ENCODE measurements at places on chromosomes 16 and 17.

DNA sequence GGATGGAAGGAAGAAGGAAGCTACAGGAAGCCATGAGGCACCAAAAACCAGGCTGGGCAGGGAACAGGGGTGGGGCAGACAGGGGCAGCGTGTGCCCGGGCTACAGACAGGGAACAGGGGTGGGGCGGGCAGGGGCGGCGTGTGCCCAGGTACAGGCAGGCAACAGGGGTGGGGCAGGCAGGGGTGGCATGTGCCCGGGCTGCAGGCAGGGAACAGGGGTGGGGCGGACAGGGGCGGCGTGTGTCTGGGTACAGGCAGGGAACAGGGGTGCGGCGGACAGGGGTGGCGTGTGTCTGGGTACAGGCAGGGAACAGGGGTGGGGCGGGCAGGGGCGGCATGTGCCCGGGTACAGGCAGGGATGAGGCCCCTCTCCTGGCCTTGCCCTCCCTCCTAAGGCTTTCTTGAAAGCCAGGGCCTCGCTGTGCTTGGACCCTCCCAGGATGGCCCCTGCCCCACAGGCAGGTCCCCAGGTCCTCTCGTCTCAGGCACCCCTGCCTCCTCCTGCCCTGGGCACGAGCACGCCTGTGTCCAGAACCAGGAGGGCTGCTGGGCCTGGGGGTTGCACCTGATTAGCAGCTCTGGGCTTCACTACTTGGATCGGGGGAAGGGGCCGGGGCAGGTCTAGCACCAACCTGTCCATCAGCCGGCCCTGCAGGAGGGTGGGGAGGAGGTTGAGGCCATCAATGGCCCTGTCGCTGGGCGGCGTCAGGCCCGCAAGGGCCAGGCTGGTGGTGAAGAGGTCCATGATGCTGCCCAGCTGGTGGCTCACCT, 14.5 kb upstream of the APRT start:
- no peak for DNase-seq

- no peak for DNase-seq
These were observed 86.0 kb upstream of the BCAR1 start for GRCh38 chr16:75337430-75337829.

DNA sequence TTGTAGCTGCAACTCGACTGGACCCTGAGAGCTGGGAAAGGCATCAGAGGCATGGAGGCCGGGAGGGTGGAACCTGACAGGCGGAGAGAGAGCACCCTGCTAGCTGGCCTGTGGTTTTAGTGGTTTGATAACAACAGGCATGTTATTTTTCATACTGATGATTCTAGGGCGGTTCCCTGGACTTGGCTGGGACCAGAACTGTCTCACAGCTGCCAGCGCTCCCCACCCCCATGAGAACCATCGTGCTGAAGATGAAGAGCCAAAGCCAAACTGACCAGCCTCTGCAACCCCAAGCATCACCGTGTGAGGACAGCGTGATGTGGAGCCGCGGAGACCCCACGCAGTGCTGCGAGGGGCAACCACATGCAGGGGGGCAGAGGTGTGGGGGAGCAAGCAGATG, 28.5 kb downstream of the MXRA7 start:
- DNase-seq, result no peak

GRCh38 chr16:57446531-57447185, 527 bp downstream of the CIAPIN1 start:
- no peak for DNase-seq

DNA sequence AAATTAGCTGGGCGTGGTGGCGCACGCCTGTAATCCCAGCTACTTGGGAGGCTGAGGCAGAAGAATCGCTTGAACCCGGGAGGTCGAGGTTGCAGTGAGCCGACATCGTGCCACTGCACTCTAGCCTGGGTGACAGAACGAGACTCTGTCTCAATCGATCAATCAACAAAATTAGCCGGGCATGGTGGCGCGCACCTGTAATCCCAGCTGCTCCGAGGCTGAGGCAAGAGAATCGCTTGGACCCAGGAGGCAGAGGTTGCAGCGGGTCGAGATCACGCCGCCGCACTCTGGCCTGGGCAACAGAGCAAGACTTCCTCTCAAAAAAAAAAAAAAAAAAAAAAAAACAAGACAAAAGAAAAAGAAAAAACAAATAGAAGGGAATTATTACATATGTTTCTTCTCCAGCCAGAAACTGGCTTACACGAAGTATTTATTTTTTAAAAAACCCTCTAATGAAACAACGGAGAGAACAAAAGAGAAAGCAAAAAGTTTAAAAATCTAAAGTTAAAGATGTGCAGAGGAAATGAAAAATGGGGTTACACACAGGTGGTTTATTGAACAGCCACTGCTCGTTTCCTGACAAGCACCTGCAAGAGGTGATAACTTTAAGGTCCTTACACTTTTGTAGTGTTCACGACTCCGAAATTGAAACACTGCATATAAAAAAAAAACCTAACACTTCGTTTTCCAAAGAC, 1.4 kb downstream of the SYNRG start:
- no peak for DNase-seq

DNA sequence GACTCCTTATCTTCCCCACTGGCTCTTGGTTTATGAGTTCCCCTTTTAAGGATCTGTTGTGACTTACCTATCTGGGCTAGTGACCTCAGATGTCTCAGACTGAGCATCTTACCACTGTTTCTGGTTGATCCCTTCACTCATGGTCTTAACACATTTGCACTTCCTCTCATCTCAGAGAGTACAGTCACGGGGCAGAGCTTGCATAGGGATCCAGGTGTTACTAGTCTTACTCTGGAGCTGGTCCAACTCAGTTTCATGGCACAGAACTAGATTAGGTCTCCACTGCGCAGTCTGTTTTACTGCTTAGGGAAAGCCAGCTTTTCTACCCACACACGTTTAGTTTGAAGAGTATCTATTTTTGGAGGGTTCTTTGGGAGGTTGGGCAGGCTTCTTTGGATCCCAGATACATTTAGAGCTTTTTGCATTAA, 10.2 kb downstream of the GABARAPL2 start:
- no peak for DNase-seq

- no peak for DNase-seq
These were observed 130.6 kb upstream of the DNAH9 start for GRCh38 chr17:11467639-11468038.

DNA sequence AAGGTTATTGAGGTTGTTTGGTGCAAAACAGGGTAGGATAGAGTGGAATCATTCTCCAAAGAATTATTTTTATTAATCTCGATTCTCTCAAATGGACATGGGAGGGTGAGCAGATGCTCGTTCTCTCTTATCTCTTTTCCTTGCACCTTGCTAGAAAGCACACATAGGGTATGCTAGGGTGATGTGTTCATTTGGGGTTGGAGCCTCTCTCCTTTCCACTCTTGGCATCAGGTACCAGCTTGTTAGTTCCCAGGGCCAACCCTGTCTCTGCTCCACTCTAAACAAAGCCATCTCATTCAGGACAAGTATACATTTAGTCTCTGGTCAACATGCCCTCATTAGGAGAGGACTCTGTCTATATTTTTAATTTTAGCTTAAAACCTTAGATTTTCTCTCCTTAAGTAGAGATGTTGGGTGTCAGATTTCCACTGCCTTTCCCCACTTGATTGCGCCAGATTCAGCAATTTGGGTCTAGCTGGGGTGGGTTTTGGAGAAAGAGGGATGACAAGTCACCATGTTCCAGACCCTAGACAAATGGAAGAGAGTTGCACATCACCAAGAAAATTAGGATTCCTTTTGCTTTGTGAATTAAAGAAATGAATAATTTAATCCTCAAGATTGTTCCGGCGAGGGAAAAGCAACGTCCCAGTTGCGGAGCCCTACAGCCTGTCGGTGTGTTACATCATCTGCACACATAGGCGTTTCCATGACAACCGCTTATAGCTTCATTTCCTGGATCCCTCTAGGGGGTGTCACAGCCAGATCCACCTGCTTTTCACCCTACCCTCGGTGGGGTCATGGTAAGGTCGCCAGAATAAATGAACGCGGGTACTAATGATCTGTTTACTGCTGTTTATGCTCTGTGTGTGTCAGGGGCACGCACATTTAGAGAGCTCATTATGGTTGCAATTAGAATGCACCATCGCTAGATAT, 41.6 kb downstream of the SNX11 start:
- no peak for DNase-seq

DNA sequence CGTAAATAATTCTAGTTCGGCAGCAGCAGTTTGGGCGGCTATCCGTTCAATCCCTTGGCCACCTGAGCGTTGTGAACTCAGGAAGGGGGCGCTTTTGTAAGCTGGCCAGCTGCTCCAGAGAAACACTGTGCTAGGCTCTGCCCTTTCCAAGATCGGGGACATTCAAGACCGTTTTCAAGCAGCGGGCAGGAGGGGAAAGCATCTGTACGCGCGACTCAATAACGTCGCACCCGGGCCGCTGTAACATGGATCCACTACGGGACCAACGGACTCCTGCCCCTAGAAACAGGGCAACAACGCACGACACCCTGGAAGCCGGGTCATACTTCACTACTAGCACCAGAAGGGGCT, 463 bp downstream of the TOP2A start:
- no peak for DNase-seq

- no peak for DNase-seq
These were observed 304.4 kb upstream of the AXIN2 start for GRCh38 chr17:65865715-65866425.

GRCh38 chr16:54106057-54106456, 180.5 kb downstream of the IRX3 start:
- DNase-seq, result no peak

DNA sequence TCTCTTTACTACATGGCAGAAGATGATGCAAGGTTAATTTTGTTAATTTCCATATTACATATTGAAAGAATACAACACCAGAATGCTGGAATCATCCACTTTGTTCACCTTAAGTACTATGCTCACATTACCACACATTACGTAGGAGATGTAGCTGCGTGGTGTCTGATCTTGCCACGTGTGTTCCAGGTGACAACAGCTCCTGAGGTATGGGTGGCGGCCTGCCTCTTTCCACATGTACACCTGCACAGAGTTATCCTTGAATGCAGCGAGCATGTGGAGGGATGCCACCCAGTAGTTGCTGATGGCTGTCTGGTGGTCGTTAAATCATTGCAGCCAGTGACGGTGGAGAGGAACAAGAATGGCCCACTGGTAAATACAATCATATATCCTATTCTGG, 740.5 kb upstream of the EEF2KMT start:
- DNase-seq, result no peak

GRCh38 chr16:396605-397004, 394 bp upstream of the NME4 start:
- DNase-seq, result no peak

- no peak for DNase-seq
These were observed 188.9 kb downstream of the CBLN1 start for GRCh38 chr16:49092704-49093103.

- no peak for DNase-seq
These were observed 7.1 kb downstream of the ACSF3 start for GRCh38 chr16:89100601-89101302.

DNA sequence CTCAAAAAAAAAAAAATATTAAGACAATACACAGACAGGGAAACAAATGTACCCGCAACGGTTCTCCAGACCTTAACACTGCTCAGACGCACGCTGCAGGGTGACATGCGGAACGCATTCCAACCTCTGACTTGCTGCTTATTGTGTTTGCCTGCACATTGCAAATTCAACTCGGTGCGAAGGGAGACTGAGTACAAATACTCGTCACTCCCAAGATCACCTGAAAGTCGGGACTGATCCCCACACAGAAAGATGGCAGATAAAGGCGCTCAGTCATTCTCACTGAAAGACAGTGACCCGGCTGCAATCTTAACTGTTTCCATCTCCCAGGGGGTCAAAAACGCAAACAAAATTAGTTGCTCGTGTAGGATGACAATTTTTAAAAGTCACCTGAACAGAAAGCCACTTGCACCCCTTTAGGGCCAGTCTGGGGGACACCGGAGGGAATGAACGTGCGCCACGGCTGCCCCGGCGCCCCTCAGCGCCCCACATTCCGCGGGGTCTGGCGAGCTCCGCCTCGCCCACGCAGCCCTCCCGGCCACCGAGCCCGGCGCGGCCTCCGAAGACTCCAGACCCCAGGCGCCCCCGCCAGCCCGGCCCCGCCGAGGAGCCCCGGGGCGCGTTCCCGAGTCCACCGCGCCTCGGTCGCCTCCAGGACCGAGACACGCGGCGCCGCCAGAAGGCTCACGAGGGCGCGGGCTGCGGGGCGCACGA, 589 bp downstream of the CLCN7 start:
- no peak for DNase-seq

DNA sequence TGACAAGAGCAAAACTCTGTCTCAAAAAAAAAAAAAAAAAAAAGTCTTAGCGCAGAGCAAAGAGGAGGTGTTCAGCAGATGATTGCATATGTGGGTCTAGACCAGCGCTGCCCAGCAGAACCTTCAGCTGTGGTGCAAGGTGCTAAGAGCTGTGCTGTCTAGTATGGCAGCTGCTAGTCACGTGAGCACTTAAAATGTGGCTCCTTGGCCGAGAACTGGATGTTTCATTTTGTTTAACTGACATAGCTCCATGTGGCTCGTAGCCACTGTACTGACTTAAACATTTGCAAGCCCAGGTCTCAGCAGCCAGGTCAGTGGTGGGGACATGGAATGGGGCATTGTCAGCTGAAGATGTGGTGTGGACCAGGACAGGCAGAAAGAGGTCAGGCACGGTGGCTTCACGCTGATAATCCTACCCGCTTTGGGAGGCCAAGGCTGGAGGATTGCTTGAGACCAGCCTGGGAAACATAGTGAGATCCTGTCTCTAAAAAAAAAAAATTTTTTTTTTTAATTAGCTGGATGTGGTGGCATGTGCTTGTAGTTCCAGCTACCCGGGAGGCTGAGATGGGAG, 9.2 kb downstream of the C1QTNF1 start:
- DNase-seq, result no peak

DNA sequence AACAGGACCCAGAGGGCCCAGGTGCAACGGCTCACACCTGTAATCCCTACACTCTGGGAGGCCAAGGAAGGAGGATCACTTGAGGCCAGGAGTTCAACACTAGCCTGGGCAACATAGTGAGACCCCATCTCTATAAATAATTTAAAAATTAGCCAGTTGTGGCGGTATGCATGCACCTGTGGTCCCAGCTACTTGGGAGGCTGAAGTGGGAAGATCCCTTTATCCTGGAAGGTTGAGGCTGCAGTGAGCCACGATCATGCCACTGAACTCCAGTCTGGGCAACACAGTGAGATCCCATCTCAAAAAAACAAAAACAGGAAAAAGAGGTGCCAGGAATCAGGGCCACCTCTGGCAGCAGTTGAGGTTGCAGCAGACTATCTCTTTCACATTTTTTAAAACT, 85.7 kb upstream of the NUDT7 start:
- no peak for DNase-seq

GRCh38 chr17:74217037-74217730, 3.8 kb downstream of the TTYH2 start:
- no peak for DNase-seq

DNA sequence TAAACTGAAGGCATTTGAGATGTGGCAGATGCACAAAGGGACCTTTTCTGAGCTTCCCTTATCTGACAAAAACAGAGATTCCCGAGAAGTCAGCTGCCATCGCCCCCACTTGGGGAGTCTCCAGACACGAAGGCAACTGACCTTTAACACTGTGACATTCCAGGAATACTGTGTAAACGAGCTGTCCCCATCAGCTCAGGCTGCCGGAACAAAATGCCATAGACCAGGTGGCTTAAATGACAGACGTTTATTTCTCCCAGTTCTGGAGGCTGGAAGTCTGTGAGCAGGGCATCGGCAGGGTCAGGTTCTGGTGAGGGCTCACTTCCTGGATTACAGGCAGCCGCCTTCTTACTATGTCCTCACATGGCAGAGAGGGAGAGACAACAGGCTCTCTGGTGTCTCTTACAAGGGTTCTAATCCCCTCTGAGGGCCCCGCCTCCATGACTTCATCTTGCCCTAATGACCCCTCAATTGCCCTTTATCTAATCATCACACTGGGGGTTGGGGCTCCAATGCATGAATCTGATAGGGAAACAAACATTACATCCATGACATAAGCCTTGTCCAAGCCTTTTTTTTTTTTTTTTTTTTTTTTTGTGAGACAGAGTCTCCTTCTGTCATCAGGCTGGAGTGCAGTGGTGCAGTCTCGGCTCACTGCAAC, 178.5 kb upstream of the RPL38 start:
- DNase-seq, result no peak

Measured in Panc1 (cell line).